NCI-H774 (cell line): ENCODE measurements at places on chromosomes 7 and 10.

DNA sequence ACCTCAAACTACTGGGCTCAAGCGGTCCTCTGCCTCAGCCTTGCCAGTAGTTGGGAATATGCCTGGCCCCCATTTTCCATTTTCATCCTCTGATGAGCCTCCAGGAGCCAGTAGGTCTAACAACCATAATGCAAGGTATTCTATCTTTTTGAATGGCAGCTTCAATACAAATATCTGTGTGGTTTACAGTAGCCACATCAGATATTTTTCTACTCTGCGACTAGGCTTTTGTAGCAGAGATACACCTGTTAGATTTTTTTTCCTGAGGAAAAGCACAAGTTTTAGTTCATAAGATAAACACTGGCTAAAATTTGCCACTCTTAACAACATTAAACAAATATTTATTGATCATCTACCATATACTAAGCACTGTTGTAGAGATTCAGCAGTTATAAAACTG, 3.9 kb upstream of the GLCCI1 start:
- no peak for DNase-seq

DNA sequence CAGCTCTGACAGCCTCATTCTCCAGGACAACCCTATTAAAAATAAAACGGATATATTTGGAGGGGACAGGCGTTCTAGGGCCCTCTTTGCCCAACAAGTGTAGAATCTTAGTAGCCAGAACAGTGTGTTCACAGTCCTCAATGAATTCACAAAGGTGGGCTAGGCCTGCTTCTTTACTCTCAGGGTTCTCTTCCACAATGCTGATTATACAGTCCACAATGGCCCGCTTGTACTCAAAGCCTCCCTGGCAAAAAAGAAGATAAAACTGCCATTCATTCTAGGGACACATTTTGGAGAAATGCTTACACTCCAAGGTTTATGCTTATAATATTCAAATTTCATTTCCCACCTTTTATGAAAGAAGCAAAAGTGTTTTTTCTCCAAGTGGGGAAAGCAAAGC, 62.6 kb downstream of the MEST start:
- DNase-seq: no peak

DNA sequence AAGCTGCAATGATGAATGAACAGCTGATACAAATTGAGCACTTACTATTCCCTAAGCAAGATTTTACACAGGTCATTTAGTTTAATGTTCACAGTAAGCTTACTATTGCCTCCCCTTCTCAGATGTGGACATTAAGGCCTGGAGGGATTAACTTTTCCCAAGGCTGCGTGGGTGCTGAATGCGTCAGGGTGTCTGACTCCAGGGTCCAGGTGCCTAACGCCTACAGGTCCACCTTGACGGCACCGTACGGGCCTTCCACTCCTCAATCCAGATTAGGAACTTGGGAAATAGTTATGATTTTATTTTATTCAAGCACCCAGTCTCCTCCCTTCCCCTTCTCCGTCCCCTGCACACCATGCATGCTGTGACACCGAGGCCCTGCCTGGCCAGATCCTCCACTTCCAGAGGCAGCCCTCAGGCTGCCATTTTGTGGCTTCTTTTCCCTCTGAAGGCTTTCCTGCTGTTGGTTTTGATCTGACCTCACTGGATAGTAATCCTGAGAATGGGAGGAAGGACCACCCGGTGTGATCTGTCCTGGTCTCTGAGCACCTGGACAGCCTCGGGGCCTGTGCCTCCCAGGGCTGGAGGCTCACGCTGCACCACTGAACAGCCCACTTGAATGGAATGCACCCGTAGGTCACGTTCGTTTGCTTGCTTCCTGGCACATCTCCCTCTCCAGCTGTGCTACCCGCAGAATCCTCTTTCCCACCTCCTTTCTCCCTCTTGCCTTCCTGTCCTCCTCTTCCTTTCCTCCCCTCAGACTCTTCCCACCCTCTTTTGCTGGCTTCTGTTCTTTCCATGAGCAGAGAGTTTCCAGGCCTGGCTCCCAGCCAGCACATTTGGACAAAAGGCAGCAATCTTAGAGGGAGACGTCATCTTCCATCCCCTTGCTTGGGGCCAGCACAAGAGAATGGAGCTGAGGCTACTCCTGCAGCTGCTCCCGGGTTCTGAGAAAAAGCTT, 14.4 kb downstream of the DENND2A start:
- peak; percentile 46 for DNase-seq

DNA sequence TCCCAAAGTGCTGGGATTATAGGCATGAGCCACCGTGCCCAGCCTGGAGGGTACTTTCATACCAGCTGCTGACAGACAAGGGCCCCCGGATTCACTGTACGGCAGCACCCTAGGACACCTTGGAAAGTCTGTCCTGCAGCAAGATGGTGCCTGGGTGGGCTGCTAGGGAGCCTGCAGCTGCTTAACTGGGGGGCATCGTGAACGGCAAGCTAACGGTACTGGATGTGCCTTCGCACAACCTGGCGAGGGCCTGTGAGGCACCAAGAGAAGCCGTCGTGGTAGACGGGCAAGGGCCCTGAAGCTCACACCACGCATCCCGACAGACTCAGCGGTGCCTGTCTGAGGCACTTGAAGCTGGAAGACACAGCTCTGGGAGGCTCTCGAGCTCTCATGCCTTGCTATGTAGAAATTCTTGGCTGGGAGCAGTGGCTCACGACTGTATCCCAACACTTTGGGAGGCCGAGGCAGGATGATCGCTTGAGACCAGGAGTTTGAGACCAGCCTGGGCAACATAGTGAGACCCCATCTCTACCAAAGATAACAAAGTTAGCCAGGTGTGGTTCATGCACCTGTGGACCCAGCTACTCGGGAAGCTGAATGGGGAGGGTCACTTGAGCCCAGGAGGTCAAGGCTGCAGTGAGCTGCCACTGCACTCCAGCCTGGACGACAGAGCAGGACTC, 9.4 kb downstream of the BRAT1 start:
- DNase-seq: no peak

DNA sequence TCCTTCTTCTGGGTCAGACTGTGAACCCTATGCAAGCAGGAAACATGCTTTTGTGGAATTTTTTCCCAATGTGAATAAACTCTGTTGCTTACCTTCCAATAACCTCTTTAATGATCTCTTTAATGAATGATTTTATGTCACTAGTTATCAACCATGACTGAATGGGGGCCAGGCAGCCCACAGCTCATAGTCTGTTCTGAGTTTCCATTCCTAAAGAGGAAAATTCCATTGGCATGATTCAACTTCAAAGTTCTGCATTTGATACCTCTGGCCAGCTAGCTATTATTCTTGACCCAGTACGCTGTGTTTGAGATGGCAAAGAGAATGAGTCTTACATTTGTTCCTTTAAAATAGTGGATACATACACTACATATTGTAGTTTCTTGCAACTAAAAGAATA, 867.8 kb upstream of the CELF2 start:
- DNase-seq: no peak

- DNase-seq: peak; percentile 15
Observed at GRCh38 chr7:157932498-157933218, 595.9 kb downstream of the DNAJB6 start.

DNA sequence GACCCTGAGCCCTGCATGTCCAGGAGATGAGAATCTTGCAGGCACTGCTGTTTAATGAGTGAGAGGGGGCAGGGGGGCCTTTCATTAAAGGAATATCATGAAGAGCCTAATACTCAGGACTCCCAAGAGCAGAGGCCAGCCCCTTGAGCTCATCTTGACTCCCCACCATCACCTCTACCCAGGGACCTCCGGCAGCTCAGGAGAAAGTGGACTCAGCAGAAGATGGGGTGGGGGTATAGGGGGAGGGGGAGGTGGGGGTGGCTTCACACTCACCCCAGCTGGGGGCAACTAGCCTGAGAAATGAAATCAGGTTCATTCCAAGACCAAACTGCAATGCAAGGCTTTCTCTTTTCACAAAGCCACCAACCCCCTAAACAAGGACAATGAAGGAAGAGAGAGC, 575.6 kb upstream of the MKI67 start:
- no peak for DNase-seq

- no peak for DNase-seq
Observed at GRCh38 chr7:127666602-127667001, 14.6 kb downstream of the SND1 start.

- DNase-seq: no peak
Observed at GRCh38 chr10:85810674-85811073, 555.9 kb downstream of the GRID1 start.

DNA sequence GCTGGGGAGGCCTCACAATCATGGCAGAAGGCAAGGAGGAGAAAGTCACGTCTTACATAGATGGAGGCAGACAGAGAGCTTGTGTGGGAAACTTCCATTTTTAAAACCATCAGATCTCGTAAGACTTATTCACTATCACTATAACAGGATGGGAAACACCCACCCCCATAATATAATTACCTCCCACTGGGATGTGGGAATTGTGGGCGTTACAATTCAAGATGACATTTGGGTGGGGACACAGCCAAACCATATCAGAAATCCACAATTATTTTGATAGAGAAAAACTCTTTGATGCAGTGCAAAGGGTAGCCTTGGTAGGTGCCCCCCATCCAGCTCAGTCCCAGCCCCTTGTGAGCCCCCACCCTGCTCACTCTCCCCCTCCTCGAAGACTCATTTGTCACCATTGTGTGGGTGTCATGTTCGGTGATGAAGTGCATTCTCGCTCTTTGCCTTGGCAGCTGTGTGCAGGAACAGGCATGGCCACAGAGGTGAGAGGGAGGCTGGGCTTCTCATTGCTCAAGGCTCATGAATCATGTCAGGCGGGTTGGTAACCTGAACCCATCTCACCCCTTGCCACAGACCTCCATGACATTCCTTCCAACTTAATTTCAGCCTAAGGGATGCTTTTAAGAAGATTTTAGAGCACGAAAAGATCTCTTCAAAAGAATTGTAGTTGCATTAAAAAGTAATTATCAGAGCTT, 75.9 kb downstream of the BUB3 start:
- DNase-seq: no peak

GRCh38 chr7:98354511-98355249, 46.2 kb downstream of the BAIAP2L1 start:
- no peak for DNase-seq

GRCh38 chr7:105611856-105612775, 30.8 kb upstream of the EFCAB10 start:
- no peak for DNase-seq

GRCh38 chr7:148911626-148912025, 27.5 kb upstream of the EZH2 start:
- no peak for DNase-seq

GRCh38 chr10:30481603-30482002, 47.6 kb downstream of the MAP3K8 start:
- no peak for DNase-seq

DNA sequence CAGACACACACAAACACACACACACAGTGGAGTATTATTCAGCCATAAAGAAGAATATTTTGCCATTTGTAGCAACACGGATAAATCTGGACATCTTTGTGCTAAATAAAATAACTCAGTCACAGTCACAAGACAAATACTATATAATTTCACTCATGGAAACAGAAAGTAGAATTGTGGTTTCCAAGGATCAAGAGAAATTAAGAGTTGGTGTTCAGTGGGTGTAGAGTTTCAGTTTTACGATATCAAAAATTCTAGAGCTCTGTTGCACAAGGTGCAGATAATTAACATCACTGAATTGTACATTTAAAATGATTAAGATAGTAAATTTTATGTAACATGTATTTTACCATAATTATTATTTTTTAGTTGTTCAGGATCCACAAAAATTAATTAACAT, 1235.0 kb downstream of the XPNPEP1 start:
- no peak for DNase-seq

DNA sequence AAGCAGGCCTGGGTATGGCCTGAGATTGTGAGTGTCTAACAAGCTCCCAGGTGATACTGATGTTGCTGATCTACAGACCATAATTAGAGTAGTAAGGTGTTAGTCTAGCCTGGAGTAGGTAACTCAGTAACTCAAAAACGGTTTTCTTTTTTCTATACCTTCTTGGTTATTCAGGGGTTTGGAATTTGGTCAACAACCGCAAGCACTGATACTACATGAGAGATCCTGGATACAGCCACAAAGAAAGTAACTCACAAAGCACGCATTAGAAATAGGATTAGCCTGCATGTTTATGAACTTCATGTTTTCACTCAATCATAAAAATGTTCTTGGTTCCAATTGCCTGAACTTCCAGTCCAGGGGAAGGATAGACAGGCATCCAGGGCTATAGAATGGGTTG, 803.5 kb downstream of the MAGI2 start:
- no peak for DNase-seq

DNA sequence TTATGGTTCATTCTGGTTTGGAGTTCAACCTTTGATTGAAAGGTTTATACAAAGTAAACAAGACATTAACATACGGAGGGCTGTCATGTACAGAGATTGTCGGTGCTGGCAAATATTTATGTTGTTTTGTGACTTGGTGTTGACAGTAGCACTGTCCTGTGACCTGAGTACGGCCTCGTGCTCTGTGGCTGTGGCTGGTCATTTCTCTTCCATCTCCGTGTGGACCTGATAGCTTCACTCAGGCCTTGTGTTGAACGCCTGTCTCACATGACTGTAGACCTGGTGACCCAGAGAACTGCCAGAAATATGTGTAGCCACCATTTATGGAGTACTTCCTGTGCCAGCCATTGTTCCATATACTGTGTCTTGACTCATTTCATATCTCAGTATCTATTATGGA, 311.6 kb downstream of the CCDC3 start:
- no peak for DNase-seq

GRCh38 chr10:119871881-119872609, 598 bp downstream of the MCMBP start:
- peak; percentile 32 for DNase-seq

DNA sequence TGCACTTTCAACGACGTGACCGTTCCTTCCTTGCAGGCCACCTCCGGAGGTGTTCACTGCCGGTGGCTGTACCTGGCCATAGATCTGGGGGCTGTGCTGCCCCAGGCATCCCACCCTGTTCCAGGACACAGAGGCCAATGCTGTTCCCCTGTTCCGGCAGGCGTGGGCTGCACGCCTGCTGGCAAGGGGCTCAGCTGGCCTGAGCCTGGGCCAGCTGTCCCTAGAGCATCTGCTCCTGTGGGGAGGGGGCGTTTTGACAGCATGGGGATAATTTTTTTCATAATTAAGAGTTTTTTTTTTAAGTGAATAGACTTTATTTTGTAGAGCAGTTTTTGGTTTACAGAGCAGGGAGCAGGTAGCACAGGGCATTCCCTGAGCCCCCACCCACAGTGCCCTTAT, 28.8 kb downstream of the PWWP2B start:
- DNase-seq: no peak

- DNase-seq: peak; percentile 10
Observed at GRCh38 chr7:132472463-132473120, 103.7 kb downstream of the PLXNA4 start.

DNA sequence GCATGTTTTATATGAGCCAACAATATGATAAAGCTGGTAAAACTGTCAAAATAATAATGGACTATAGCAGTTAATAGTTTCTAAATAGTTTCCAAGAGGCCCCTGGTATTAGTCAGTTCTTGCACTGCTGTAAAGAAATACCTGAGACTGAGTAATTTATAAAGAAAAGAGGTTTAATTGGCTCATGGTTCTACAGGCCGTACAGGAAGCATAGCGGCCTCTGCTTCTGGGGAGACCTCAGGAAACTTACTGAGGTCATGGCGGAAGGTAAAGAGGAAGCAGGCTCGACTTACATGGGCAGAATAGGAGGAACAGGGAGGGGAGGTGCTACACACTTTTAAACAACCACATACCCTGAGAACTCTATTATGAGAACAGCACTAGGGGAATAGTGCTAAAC, 104.6 kb downstream of the PPP1R9A start:
- DNase-seq: no peak

- DNase-seq: no peak
Observed at GRCh38 chr7:146314962-146315361, 198.4 kb downstream of the CNTNAP2 start.

- no peak for DNase-seq
Observed at GRCh38 chr7:34839645-34840044, 181.6 kb downstream of the NPSR1 start.
